ENCODE measurements at places on chromosomes 6 and 20.

- DNase-seq, result no peak
Measured at GRCh38 chr20:20203784-20204183, 151.5 kb downstream of the CFAP61 start.

DNA sequence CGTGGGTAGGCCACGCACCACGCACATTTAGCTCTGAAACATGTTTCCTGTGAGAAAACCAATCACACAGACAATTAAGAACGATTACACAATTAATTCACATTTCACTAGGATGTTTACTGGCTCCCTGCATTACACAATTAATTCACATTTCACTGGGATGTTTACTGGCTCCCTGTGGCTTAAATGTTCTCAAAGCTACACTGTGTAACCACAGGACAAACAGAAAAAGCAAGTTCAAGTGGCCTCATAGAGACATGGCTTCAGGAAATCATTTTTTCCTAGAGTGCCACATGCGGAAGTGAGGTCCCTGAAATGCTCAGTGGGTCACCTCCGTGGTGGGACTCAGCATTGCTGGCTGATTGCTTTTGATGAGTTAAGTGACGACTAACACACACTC, 61.7 kb upstream of the XRN2 start:
- no peak for DNase-seq

GRCh38 chr6:132236744-132237143, 164.5 kb downstream of the MOXD1 start:
- no peak for DNase-seq

GRCh38 chr6:4804095-4804494, 27.9 kb downstream of the CDYL start:
- DNase-seq, result no peak

DNA sequence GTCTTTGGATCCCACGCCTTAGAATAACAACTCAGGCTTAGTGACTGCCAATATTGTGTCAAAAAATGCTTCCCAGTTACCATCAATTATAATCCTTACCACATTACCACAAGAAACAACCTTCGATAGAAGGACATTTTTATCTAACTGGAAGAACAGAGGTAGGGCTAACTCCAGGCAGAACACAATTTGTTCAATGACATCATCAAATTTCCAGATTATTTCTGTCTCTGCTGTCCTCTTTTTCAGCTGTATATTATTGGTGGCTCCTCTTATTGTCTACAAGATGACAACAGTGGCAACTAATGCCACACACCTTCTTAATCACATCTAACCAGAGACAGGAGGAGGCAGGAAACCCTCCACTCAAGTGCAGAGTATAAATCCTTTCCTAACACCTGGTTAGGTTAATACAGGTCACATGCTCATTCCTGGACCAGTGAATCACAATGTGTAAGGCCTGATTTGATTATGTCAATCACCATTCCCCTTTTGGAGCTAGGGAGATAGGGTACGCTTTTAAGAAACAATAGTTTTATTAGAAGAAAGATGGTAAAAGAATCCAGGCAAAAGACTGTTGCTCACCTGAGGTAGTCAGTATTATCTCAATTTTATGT, 18.0 kb downstream of the KHDC1L start:
- DNase-seq, result no peak

Measured in progenitor cell of endocrine pancreas (in vitro differentiated cells).